NCI-H345 (cell line): ENCODE measurements at places on chromosomes 3 and 15.

DNA sequence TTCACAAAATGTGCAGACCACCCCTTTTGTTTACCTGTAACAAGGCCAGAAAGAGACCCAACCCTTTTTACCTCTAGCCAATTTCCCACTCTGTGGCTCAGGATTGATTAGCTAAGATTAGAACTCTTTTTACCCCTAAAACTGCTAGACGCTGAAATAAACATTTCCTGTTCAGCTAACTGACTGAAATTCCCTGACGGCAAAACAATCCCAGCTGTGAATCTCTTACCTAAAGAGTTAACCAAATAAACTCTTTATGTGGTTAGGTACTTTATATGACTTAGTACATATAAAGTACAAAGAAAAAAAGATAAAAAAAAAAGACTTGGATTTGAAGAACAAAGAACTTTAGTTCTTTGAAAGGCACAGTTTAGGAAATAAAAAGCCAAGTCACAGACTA, 988.7 kb downstream of the FHIT start:
- DNase-seq, result no peak

GRCh38 chr3:128068156-128068620, 16.0 kb downstream of the SEC61A1 start:
- DNase-seq, result no peak

DNA sequence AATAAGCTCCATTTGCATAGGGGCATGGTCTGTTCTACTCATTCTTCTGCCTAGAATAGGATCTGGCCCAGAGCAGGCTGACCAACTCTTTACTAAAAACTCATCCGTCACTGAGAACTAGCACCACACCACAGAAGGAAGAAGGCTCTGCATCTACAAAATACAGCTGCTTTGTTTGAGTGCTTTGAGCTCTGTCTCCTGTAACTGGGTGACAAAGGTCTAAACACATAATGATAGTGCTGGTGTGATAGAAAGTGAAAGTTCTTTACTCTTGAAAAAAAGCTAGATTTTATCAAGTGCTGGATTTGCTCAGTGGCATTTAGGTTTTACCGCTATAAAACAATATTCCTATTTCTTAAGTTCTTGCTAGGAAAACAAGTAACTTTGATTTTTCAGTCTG, 140.7 kb downstream of the FHIT start:
- DNase-seq, result no peak

DNA sequence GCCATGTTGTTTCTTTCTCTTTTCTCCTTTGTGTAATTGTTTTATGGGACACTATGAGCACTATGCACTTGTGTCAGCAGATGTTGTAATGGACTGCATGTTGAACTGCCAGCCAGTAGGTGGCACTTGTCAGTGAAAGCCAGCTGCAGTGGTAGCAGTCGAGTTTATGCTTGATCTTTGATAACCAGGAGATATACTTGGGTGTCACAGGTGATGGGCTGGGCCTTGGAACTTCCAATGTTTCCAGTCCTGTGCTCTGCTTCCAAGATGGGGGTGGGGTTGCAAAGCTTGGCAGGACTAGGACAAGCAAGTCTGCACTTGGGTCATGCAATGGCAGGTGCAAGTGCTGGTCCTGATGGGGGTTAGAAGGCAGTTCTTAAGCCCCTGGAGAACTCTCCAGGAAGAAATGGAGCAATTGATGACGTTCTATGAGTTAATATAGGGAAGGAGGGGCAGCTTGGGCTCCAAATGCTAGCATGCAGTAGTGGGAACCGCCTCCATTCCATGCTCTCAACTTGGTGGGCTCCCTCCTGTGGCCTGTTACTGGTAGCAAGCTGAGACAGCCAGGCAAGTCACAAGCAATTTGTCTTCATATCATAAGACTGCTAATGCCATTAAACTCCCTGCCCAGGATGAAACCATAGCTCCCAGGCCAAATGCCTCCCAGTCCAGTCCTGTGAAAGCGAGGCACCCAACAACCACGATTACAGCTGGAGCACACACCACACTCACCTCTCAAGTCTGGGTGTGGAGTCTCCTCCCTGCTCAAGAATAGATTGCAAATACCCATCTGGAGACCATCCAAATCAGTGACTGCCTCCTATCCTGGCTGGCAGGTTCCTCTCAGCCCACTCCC, 287.2 kb downstream of the CGGBP1 start:
- DNase-seq, result no peak

GRCh38 chr3:167691366-167691765, 37.6 kb upstream of the WDR49 start:
- DNase-seq, result no peak

- DNase-seq, result peak; percentile 29
Observed at GRCh38 chr3:198079771-198080520, 119.9 kb downstream of the LMLN start.

DNA sequence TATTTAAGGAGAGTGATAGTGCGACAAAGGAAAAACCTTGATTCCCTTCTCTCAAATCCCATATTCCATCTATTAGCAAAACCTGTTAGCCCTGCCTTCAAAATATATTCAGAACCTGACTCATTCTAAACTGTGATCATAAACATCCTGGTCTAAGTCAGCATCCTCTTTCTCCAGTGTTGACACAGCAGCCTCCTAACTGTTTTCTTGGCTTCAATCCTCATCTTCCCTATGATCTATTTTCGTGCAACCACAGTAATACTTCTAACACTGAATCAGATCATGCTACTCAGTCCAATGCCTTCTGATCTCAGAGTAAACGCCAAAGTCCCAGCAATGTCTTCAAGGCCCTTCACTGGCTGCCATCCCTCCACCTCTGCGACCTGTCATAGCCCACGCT, 785.1 kb downstream of the EDEM1 start:
- DNase-seq, result no peak

GRCh38 chr15:47422881-47423665, 294.2 kb upstream of the SEMA6D start:
- no peak for DNase-seq

DNA sequence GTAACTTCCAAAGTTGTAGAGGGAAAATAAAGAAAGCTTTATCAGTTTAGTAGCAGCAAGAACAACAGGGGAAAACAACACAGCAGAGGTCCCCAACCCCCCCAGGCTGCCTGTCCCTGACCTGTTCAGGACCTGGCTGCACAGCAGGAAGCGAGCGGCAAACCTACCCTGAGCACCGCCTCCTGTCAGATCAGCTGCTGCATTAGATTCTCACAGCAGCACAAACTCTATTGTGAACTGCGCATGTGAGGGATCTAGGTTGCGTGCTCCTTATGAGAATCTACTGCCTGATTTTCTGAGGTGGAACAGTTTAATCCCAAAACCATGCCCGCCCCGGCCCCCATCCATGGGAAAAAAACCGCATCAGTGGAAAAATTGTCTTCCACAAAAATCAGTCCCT, 40.3 kb downstream of the USP50 start:
- DNase-seq, result no peak

- peak; percentile 50 for DNase-seq
Observed at GRCh38 chr3:146589899-146590508, 15.1 kb downstream of the PLSCR5 start.

DNA sequence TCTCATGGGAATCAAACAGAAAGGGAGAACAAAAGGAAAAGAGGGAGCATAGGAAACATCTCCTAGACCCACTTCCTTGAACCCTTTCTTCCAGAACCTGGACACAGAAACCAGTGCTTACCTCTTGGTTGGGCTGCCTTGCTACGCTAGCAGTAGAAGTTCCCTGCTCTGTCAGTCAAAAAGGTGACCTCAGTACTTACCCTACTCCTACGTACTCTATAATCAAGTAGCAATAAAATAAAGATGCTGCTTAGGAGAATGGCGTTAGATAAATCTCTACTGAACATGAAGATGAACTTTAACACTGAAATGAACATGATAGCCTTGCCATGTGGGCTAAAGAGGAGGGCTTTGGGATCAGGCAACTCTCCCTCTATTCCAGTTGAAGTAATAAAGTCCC, 7.4 kb downstream of the VEPH1 start:
- no peak for DNase-seq

- DNase-seq, result no peak
Observed at GRCh38 chr3:39936848-39937247, 127.4 kb downstream of the MYRIP start.

DNA sequence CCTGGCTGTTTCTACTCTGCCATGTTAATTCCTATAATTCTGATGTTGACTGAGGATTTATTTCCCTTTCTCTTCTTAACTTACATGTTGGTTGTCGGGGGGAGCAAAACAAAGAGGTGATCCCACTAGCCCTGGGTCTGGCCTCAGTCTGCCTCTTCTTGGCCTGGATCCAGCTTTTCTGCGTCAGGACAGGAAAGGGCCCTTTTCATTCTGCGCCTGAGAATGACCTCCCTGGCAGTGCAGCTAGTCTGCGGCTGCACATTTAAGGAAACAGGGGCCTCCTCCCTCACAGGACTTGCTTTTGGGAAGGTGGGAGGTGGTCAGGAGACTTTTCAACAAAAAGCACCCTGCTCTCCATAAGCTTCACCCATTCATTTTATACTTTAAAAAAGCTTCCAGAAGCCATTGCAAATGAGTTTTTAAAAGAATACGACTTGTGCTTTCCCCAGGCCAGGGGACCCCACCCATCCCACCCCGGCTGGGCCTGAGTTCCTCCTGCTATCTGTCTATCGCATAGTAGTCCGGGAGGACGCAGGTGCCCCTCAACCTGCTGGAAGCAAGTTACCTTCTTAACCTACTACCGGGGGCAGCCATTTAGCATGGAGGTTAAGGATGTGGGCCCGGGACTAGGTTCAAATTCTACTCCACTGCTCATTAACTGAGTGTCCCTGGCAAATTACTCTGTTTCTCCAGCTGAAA, 21.3 kb upstream of the EHD4 start:
- DNase-seq, result no peak

- DNase-seq, result no peak
Observed at GRCh38 chr3:72099326-72100079, 314.6 kb upstream of the PROK2 start.

DNA sequence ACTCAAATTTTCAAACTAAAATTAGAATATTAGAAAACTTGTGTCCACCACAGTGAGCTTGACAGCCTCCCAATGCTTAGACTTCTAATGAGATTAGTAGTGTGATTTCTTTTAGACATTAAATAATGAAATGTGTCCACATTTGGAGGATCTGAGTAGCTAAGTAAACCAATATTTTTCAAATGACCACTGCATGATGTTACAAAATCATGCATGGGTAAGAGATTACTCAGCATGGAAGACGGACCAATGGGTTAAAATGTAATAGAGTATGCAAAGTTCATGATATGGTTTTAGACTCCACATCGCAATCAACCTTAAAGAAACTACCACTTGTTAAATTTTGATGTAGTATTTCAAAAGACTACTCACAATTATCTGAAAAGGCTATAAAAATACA, 130.6 kb downstream of the IMPG2 start:
- no peak for DNase-seq

GRCh38 chr3:195715583-195716266, 5.1 kb upstream of the MUC20 start:
- DNase-seq, result no peak

- no peak for DNase-seq
Observed at GRCh38 chr3:118936811-118937210, 97.8 kb downstream of the IGSF11 start.

GRCh38 chr3:175266478-175266877, 407.3 kb downstream of the NAALADL2 start:
- DNase-seq, result no peak

DNA sequence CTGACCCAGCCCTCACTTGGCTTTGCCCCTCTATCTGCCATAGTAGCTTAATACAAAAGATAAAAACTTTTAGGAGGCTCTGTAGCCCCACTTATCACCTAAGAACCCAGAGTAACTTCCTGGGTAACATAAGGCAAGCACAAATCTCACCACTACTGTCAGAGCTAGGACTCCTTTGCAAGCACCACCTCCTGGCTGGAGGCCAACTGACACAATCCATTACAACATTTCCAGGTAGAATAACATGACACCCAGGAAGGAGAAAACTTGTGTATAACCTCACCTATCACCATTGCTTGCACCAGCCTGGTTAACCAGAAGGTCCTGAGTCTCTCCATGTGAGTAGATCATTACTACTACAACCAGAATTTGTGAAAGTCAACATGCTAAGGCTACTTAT, 230.0 kb downstream of the TUSC7 start:
- DNase-seq, result no peak

DNA sequence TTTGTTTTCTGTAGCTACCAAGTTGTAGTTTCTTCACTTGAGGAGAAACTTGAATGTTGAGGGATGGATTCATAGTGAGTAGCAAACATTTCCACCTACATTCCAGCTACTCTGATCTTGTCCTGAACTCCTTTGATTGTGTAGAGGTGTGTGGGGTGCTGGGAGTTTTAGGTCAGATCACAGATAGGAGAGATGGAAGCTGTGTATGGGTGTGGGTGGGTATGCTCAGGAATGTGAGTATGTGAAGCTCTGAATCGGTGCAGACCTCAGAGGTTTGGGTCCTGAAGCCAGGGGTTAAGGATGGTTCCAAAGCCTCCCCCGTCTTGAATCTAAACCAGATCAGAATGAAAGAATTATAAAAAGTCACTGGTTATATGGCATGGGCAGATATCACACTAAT, 52.6 kb upstream of the VILL start:
- DNase-seq, result no peak

DNA sequence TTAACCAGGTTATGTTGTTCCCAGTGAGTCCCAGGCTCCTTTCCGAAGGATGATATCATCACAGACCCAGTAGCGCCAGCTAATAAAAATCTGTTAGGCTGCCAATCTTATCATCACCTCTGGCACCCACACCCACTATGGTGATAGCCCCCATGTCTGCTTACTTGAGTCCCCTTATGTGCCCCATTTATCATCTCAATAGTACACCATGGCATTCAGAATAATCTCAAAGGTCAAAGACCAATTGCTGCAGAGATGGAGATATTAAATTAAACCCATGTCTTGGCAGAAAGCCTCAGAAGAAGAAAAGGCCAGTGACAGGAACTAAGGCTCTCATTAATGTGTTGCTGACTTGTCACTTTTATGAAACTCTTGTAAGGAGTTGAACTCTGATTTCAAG, 32.8 kb downstream of the CPNE4 start:
- no peak for DNase-seq

GRCh38 chr15:91127236-91127955, 27.3 kb downstream of the SV2B start:
- DNase-seq, result no peak

GRCh38 chr3:171981271-171981605, 58.1 kb upstream of the FNDC3B start:
- DNase-seq, result no peak

- peak; percentile 34 for DNase-seq
Observed at GRCh38 chr15:65824031-65824743, 32.1 kb upstream of the DENND4A start.

DNA sequence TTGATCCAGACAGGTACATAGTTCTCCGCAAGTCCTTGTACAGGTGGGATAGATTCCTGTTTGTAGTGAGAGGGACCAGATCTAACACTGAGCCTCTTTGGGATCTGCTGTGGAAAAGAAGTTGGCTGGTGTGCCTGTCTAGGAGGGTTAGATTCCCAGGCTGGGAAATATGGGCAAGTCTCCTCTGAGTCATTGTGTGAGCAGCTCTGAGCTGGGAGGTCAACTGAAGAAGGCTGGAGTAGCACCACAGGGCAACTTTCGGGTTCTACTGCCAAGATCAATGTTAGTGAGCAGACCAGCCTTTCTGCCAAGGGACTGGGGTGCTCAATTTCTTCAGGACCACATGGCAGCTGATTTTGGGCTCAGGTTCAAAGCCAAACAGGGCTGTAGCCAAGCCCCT, 33.4 kb downstream of the CLDN1 start:
- no peak for DNase-seq
